ENCODE measurements at places on chromosomes 6 and 20.

- peak; percentile 33 for DNase-seq
Observed at GRCh38 chr6:118580585-118581419, 32.7 kb downstream of the PLN start.

- DNase-seq: no peak
Observed at GRCh38 chr6:49328051-49328744, 134.9 kb downstream of the MMUT start.

- no peak for DNase-seq
Observed at GRCh38 chr6:10465629-10466499, 51.0 kb upstream of the TFAP2A start.

GRCh38 chr6:107592806-107593205, 102.9 kb downstream of the SOBP start:
- no peak for DNase-seq

DNA sequence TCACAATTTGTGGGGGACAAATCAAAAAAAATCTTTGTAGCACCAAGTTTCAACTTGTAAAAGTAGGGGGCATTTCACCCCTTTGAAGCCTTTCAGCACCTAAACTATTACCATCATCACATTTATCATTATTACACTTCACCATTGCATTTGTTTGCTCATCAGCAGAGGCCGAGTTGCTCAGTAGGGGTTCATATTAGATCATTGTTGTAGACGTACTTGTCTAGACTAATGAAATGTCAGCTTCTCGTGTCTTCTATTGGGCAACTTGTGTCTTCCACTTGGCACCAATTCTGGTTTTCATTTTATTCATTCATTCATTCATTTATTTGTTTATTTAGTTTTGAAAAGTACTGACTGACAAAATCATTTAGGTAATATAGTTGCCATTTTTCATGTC, 338.3 kb upstream of the KCNQ5 start:
- no peak for DNase-seq

- DNase-seq: no peak
Observed at GRCh38 chr20:63416631-63417030, 55.5 kb upstream of the CHRNA4 start.

DNA sequence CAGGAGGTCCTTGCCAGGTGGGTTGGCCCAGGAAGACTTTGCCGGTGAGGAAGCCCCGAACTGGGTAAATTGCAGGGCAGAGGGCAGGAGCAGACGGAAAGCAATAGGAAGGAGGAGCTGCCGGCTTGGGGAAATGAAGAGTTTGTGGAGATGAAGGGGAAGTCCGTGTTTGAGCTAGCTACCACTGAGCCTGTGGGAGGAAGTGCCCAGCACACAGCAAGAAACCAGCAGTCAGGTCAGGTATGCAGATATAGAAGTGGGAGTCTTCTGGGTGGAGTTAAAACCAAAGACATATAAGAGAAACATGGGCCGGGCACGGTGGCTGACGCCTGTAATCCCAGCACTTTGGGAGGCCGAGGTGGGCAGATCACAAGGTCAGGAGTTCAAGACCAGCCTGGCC, 34.7 kb downstream of the CD24 start:
- no peak for DNase-seq

- no peak for DNase-seq
Observed at GRCh38 chr6:149089510-149089909, 228.0 kb upstream of the TAB2 start.

GRCh38 chr6:10451828-10452509, 37.1 kb upstream of the TFAP2A start:
- DNase-seq: peak; percentile 57

GRCh38 chr20:63118303-63119120, 97.4 kb downstream of the YTHDF1 start:
- DNase-seq: no peak

DNA sequence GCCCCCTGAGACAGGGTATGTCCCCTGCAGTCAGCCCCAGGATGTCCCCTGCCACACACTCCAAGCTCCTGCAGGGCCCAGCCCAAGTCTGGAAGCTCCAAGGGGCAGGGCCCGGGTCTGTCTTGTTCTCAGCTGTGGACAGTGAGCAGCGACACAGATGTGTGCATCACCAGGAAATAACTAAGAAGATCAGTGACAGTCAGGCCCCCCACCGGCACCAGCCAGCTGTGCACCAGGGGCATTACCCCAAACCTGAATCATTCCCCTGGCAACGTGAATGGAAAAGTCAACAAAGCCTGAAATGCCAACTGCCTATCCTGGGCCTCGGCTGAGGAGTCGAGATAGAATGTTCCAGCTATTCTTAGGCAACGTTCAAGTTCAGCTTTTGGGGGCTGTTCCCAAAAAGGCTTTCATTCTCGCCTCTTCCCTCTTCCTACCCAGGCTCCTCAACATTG, 105.0 kb downstream of the PREX1 start:
- DNase-seq: no peak

GRCh38 chr20:9018346-9018745, 50.5 kb upstream of the PLCB4 start:
- no peak for DNase-seq

DNA sequence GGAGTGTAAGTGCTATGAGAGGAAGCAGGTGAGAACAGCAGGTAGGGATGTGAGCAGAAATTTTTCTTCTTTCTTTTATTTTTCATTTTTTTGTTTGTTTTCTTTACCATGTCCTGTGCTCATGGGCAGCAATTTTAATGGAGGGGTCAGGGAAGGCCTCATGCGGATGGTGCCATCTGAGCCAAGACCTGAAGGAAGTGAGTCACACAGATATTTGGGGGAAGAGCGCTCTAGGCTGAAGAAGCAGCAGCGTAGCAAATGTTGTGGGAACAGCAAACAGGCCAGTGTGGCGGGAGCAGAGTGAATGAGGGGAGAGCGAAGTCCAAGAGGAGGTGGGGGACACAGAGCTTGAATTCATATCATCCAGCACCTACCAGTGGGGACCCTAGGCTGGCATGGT, 12.7 kb downstream of the SPDEF start:
- DNase-seq: no peak

DNA sequence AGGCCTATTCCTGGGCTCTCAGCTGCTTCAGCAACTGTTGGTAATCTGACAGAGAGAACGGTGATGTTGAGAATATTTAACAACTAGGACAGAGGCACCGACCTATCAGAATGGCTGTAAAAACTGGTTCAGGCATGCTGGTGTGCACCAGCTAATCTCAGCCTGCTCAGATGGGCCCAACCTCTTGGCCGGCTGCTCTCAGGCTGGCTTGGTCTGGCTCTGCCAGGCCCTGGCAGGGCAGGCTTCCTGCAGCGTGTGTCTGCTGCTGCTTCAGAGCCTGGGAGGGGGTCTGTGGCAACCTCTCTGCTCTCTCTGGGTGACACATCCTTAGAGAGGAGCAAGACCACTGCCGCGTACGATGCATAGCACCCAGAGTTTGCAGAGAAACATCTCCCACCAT, 4.8 kb downstream of the SLC2A12 start:
- DNase-seq: no peak

DNA sequence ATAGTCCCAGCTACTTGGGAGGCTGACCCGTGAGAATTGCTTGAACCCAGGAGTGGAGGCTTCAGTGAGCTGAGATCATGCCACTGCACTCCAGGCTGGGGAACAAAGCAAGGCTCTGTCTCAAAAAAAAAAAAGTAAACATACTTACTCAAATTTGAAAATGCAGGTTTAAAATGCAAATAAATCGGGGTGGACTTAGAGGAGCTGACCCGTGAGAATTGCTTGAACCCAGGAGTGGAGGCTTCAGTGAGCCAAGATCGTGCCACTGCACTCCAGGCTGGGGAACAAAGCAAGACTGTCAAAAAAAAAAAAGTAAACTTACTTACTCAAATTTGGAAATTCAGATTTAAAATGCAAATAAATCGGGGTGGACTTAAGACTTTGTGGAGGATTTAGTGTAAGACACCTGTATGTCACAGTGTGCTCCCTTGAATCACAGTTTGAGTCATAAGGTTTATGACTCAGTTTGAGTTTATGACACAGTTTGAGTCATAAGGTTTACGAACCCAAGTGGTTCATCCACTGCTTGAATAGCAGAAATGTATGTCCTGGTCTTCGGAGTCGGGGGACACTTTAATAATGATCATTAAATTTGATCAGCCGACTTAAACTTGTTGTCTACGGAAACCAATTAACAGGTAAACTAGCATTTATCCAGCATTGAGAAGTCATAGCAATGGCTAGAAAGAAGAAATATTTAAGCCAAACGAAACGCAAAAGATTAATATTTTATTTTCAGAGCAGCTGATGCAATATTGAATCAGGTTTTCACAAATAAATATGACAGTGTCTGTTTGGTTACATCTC, 6.8 kb upstream of the MRPS10 start:
- no peak for DNase-seq

DNA sequence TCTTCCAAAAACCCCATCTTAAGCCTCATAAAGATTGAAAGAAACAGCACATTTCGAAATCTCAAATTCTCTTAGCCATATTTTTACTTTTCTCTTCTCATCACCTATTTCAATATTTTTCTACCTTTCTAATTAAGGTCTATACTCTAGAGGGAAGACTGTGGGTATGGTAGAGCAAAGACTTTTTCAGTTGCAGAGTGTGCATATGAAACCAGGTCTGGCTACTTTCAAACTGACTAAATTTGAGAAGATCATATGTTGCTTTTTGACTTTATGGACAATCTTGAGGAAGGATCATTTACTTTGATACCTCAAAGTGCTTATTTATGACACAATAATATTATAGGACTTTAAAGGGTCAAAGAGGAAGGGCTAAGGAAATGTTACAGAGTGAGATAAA, 20.7 kb downstream of the FILIP1 start:
- no peak for DNase-seq

GRCh38 chr20:12535770-12536169, 473.0 kb upstream of the SPTLC3 start:
- DNase-seq: no peak

DNA sequence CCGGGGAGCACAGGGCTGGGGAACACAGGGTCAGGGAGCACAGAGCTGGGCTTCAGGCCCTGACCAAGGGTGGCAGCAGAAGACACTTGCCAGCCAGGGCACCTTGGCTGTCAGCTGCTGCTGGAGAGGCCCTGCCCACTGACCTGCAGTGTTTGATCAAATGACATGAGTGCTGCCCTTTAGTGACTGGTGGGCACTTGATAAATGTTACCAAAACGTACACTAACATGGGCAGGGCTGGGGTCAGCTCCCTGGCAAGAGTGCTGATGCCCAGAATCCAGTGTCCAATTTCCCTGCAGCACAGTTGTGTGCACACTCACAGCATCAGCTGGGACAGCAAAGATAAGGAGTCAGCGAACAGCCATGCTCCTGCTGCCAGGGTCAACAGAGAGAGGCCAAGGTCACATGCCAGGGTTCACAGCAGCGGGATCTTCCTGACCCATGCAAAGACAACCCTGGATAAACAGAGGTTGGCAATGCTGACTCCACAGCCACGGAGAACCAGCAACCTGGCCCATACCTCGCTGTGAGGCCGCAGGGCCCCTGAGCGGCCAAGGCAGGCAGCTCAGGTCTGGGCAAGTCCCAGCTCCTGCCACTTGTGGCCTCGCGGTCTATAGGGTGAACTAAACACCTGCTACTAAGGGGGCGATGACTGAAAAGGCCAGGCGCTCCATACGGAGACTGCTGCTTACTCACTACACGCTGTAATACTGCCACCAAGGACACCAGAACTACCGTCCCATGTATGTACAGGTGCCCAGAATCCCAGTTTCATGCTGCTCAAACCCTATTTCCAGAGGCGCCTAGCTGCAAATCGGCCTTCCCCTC, 46.3 kb downstream of the NINL start:
- DNase-seq: no peak

DNA sequence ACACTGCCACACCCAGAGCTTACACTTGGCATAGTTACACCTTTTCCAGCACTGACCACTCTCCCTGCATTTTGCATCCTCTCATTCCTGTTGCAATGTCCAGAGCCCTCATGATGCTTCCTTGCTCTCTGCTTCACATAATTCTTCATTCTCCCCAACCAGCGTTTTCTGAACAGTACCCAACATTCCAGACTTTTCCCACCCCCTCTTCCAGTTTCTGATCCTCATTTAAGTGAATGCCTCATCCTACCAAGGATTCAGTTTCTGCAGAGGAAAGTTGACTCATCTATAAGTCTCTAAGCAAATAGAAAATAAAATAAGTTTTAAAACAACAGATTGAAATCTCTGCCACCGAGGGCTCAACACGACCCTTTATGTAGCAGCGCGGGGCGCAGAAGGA, 321.3 kb upstream of the TCF21 start:
- DNase-seq: no peak

GRCh38 chr6:45696738-45697137, 318.9 kb downstream of the CLIC5 start:
- DNase-seq: no peak

DNA sequence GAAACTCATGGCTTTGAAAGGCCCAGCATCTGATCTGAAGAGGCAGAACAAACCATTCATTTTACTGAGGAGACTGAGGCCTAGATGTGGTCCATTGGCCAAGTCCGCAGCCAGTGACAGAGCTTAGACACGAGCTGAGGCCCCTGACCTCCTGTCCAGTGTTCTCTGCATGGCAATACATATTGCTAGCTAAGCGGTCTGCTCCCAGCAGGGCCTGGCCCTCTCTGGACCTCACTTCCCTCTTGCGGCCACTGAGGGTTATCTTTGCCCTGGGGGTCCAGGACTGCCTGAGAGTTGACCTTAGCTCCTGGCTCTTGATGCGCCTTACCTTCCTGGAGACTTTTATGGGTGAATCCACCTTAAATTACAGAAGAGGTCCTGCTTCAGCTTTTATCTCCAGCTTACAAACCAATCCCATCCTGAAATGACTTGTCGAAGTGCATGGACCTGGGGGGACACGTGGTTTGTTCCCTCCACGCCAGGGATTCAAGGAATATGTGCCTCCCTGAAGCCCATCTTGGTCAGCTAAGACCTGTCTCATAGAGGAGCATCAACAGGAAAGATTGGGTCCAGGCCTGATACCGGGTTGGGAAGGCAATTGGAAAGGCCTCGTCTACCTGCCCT, 75.6 kb downstream of the CNBD2 start:
- DNase-seq: no peak

DNA sequence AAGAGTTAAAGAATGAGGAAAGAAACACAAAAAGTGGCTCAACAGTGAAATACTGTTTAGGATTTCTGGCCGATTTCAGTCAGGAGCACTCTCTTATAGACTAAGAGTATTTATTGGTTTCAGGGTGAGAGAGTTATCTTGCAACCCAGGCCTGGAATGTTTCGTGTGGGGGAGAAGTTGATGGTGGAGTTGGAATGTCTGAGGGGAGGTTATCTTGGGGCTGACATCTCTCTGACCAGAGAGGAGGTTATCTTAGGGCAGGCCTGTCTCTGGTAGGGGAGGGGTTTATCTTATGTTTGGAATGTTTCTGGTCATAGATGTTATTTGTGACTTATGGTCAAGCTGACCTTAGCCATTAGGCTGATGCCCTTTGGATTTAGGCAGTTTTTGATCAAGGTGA, 80.3 kb downstream of the HTR1B start:
- no peak for DNase-seq

DNA sequence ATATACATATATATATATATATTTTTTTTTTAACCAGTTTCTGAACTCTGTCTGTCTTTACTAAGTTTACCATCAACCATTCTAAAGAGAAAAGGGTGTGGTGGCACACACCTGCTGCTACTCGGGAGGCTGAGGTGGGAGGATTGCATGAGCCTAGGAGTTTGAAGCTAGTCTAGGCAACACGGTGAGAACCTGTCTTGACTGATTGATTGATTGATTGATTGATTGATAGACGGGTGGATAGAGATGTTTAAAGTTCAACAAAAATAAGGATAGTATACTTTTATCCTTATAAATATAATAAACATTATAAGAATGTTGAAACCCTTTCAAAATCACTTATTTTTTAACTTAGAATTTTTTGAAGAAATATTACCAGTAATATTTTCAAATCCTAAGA, 30.2 kb downstream of the CEP57L1 start:
- no peak for DNase-seq

- no peak for DNase-seq
Observed at GRCh38 chr6:90193359-90193758, 103.3 kb downstream of the BACH2 start.
